ENCODE measurements at places on chromosomes 12 and 14.

DNA sequence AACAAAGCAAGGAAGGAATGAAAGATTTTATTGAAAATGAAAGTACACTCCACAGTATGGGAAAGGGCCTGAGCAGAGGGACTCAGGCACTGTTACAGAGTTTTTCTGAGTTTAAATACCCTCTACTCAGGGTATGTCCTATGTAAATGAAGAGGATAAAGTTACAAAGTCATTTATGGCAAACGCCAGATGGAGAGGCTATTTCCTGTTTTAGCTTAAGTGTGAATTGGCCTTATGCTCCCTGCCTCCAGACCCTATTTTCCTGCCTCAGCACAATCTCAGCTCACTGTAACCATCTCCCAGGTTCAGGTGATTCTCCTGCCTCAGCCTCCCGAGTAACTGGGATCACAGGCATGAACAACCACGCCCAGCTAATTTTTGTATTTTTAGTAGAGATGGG lies 6.8 kb upstream of the PHC1 start:
- DNase-seq, result no peak

DNA sequence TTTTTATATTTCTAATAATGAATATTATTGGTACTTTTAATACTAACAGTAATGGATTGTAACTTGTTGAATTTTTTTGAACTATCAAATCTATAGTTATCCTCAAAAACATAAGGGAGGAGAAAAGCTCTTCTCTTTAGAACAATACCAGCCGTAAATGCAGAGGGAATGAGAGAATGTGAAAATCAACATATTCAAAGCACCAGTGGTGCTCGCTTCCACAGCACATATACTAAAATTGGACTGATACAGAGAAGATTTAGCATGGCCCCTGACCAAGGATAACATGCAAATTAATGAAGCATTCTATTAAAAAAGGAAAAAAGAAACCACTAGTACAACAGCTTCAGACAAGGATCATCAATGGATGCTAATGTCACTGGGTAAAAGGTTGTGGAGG lies 15.8 kb downstream of the R3HDM2 start:
- DNase-seq, result no peak

- no peak for DNase-seq
These were observed 167.1 kb upstream of the SOX5 start for GRCh38 chr12:24116548-24116947.

DNA sequence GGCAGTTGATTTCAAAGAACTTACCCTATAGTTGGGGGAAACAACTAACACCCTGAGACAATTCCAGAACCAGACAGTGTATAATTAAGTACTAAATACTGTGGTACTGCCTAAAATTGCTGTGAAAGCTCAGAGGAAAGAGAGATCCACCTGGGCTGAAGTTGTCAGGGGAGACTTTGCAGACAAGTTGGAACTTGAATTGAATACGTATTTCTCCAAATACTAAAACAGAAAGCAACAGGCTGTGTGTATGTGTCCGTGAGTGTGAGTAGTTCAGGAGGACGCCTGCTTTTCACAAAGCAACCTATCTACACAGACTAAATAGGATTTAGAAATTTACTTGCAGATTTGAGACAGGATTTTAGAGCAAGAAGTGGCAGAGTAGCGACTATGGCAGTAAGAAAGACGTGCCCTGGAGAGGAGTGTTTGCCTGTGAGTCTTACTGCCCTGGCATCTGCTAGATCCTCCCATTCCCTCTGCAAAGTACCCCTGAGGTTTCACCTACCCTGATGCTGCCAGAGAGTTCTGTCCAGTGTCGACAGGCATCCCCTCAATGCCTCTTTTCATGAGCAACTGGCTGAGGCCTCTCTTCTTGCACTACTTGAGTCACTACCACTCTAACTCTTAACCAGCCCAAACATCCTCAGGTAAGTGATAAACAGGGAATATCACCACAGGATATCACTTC lies 37.4 kb upstream of the BMP4 start:
- DNase-seq, result no peak

GRCh38 chr12:2057041-2057794 lies 4.4 kb downstream of the CACNA1C start:
- no peak for DNase-seq

All from thoracic aorta (tissue), 2 donors.